Stimulated activated CD4-positive, alpha-beta T cell treated with anti-CD3 and anti-CD28 coated beads, Interleukin-15, amount 100 ng/mL, for 1 hour (primary cell): ENCODE measurements at places on chromosomes 7 and 10.

GRCh38 chr10:8054244-8054493 is 319 bp upstream of the GATA3 start:
- no peak for DNase-seq

GRCh38 chr7:94763268-94763667 is 107.3 kb upstream of the SGCE start:
- DNase-seq, result no peak

- DNase-seq, result no peak
These were observed 22.2 kb downstream of the RGS10 start for GRCh38 chr10:119520283-119520682.

- DNase-seq, result no peak
These were observed 93.5 kb upstream of the LRRC4 start for GRCh38 chr7:128124786-128125185.

GRCh38 chr7:136947347-136947746 is 78.9 kb downstream of the CHRM2 start:
- DNase-seq, result no peak

GRCh38 chr7:47291461-47292081 is 290.3 kb downstream of the TNS3 start:
- no peak for DNase-seq

DNA sequence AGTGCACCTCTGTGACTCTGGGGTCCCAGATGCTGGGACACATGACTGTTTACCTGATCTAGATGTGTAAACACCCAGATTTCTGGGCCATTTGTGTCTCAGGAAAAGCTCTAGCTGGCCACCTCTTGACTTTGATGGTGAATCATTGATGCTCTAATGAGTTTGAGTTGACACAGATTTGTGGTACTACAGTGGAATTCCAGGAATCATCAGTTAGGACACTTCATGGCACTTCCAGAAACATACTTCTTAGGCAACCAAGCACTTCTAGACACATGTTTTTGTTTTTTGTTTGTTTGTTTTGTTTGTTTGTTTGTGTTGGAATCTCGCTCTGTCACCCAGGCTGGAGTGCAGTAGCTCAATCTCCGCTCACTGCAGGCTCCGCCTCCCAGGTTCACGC is 302.2 kb upstream of the ZMIZ1 start:
- no peak for DNase-seq

- DNase-seq, result no peak
These were observed 92.5 kb upstream of the IKZF1 start for GRCh38 chr7:50212016-50212325.

- DNase-seq, result peak; percentile 94
These were observed at the start of gene NRBF2 for GRCh38 chr10:63133056-63133820. Gene NRBF2, plus strand, starts transcription at chr10:63133328. Its CDS starts 143 bp downstream, at chr10:63133471.

DNA sequence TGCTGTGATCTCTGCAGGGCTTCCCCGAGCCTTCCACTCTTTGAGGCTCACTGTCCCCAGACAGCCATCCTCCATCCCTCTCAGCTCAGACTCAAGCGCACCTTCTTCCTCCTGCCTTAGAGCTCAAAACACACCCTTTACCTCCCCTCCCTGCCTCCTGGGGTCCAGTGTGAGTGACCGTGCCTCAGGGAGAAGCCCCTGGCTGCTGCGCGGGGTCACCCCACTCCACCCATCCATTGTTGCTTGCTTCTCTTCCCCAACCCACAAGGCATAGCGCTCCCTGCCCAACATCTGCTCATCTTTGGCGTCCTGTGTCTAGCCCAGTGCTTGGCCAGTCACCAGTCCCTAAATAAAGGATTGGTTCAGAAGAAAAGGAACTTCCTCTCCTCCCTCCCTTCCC is 170.3 kb downstream of the TCERG1L start:
- no peak for DNase-seq

- DNase-seq, result no peak
These were observed 7.1 kb downstream of the RCC1L start for GRCh38 chr7:75066521-75066920.

GRCh38 chr7:25216837-25217236 is 11.4 kb downstream of the NPVF start:
- no peak for DNase-seq

DNA sequence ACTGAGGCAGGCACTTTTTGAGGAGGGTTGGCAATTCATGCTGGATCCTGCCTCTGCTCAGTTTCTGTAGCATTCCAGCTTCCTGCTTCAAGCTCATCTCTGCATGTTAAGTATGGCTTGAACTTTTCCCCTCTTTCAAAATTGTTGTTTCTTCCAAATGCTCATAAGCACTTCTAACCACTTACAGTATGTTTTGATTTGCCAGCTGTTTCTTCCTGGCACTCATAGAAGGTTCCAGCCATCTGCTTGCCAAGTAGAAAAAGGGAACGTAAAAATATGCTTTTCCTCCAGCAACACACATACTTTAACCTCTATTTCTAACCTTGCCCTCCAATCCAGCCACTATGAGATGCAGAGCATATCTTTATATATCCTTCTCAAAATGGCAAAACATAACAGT is 692.6 kb upstream of the COBL start:
- no peak for DNase-seq

- DNase-seq, result no peak
These were observed 130.7 kb upstream of the CELF2 start for GRCh38 chr10:10886861-10887531.

DNA sequence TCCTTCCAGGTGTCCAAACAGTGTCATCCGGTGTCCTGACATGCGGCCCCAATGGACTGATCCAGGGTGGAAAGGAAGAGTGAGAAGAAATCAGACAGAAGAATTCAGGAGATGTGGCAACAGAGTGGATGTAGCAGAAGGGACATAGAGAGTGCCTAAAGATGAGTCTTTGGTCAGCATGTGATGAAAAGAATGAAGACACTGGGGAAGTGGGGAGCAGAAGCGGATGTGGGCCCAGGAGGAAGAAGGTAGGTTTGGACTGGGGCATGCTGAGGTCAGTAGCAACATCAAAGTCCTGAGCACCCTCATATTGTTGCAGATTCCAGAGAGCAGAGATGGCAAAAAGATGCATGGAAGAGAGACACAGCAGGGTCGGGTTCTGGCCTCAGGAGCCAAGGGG is 71.8 kb upstream of the STEAP1B start:
- no peak for DNase-seq
